ENCODE measurements at places on chromosomes 6 and 20. TPM values are rescaled to one million over a fixed set of nuclear protein-coding genes. Genes with fewer than 3 reads are reported as not detected.

DNA sequence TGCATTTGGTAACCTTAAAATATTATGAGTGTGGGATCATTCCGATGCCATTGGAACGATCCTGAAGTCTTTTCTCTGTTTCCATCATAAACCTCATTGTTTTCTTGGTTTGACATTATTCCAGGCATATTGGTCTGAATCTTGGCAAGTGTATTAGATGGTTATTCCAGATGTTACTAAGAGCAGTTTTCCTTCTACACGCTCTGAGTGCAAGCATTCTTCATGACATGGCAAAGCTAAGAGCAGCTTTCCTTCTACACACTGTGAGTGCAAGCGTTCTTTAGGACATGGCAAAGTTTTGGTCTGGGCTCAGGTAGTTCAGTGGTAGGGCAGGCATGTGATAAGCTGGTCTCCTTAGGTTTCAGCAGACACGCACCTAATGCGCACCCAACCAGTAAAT lies 53.0 kb downstream of the SMOC2 start:
- no peak for DNase-seq

DNA sequence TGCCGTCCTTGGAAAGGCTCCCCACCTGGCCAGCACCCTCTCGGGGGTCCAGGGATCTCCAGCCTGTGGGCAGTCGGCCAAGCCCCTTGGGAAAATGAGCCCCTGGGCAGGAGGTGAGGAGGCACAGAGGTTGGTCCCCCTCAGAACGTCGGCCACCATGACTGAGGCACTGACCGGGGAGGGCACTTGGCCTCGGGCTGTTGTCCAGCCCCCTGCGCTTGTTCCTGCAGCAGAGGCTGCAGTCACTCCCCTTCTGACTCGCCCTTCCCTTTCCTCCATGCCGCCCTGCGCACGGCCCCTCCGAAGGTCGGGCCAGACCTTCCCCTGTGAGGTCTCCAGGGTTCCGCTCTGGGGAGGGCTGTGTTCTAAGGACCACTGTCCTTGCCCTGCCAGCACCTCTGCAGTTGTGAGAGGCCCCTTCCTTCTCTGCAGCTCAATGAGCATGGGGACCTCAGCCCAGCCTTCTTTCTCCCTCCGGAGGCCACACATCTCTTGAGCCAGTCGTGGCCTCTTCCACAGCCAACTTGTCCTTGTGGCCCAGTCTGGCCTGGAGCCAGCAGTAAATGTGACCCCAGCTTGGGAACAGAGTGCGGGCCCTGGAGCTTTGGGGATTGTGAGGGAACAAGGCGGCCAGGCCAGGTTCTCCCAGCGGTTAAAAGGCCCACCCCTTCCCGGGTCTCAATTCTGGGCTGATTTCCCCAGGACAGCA lies 195.5 kb downstream of the DLL1 start:
- no peak for DNase-seq

- DNase-seq, result no peak
Measured at GRCh38 chr6:4405621-4406212, 270.3 kb upstream of the ECI2 start.

DNA sequence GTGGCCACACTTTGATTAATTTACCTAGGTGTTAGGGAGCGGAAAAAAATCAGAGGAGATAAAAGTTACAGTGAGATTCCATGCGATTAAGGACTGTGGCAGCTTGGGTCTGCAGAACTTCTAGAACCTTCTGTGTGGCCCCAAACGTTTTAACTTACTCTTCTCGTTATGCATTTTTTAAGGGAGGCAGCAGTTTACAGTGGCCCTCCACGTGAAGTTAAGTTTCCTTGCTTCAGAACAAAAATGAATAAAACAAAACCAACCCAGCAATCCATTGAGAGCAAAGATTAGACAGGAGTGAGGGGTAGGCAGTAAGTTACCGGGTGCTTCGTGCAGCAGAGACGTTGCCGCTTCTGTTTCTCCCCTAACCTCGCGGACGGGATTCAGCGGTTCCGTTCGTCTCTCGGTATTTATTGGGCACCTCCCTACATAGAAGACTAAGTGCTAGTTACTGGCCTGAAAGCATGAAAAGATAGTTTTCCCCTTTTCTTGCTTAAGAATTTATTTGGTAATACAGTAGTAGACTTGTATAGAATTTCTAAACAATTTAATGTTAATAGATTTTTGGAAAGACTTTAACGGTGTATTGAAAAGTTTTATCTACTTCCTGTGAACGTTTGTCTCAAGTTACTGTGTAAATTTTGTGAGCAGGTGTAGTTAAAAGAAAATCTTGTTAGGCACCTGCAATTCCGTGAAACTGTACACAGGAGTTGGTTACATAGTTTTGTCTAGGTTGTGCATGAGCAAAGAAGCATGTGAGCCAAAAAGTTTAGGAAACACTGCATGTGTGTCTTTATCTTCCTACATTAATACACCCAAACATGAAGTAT lies 1.1 kb downstream of the BAG2 start:
- peak; percentile 26 for DNase-seq

DNA sequence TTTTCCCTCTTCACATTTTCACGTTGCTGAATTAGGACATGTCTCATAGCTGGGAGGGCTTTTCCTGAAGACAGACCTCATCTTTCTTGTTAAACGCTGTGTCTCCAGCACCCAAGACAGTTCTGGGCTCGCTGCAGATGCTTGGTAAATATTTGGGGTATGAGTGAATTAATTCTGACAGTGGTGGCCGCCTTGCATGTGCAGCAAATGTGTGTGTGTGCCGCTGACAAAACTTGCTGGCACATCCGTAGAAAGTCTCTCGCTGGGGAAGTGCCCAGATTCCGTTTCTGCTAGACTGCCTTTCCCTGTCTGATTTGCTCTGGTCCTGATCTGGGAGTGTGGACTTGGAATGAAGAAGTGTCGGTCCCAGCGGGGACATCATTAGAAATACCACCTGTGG lies 48.2 kb upstream of the ZNFX1 start:
- DNase-seq, result no peak

GRCh38 chr6:30066082-30066481 lies 916 bp upstream of the PPP1R11 start:
- DNase-seq, result no peak

- DNase-seq, result no peak
Measured at GRCh38 chr6:116373940-116374339, 3.2 kb downstream of the DSE start.

GRCh38 chr6:158826819-158827501 lies 7.8 kb upstream of the EZR start:
- no peak for DNase-seq

- DNase-seq, result no peak
Measured at GRCh38 chr20:32559205-32559752, 25.9 kb downstream of the NOL4L start.

- DNase-seq, result peak; percentile 17
Measured at GRCh38 chr6:139534472-139535115, 160.1 kb upstream of the CITED2 start.

- DNase-seq, result no peak
Measured at GRCh38 chr20:58267389-58268215, 39.1 kb upstream of the ANKRD60 start.

GRCh38 chr6:3162067-3162497 lies 4.7 kb upstream of the TUBB2A start:
- DNase-seq, result no peak

Gene RIPPLY2
- not detected for polyA plus RNA-seq

Gene OTOR
- polyA plus RNA-seq, result not detected

Gene SCAF8
- 4.5 TPM for polyA plus RNA-seq

Gene FRS3
- polyA plus RNA-seq, result 2.2 TPM

Gene ABHD16B
- polyA plus RNA-seq, result not detected

Gene MYMX
- not detected for polyA plus RNA-seq
